HFFc6 (cell line): ENCODE measurements at places on chromosomes 12 and 14. TPM values are rescaled to one million over a fixed set of nuclear protein-coding genes. Genes with fewer than 3 reads are reported as not detected.

DNA sequence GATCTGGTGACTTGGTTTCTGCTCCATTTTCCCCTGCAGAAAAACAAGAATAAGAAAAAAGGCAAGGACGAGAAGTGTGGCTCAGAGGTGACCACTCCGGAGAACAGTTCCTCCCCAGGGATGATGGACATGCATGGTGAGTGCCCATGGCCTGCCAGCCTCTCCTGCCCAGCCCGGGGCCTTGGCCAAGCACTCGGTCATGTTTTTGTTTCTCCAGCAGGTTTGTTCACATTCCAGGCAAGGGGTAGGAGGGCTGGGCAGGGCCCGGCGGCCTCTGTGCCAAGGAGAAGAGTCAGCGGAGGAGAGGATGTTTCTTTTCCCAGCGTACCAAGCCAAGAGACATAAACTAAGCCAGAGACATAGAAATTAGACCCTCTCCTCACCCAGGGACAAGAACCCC is 13.6 kb downstream of the BCL7A start:
- no peak overlapping the region for H3K27ac ChIP-seq
- H3K36me3 ChIP-seq = peaks cover 6% of the 10 kb centered on the region
- no peak for DNase-seq
- no peaks in the 10 kb centered on the region for H3K27me3 ChIP-seq
- H3K4me3 ChIP-seq = no peak overlapping the region
- H3K4me1 ChIP-seq = no peaks in the 10 kb centered on the region

- no peaks in the 10 kb centered on the region for H3K36me3 ChIP-seq
- no peaks in the 10 kb centered on the region for H3K27me3 ChIP-seq
- no peak overlapping the region for H3K27ac ChIP-seq
- no peak overlapping the region for H3K4me3 ChIP-seq
- peak; percentile 48 for DNase-seq
Observed at GRCh38 chr12:72790273-72790672, 518.1 kb downstream of the TRHDE start.

Gene TMPRSS12
- total RNA-seq = not detected in 3 replicates

Gene DDN
- total RNA-seq = 0.13 to 0.37 TPM (median 0.27 TPM) in 3 replicates

Gene ADIPOR2
- total RNA-seq = 44.6 to 51.1 TPM (median 48.8 TPM) in 3 replicates
